Stimulated activated CD8-positive, alpha-beta memory T cell treated with anti-CD3 and anti-CD28 coated beads, Interleukin-2, amount 100 ng/mL, for 1 hour (primary cell): ENCODE measurements at places on chromosomes 13 and 19.

DNA sequence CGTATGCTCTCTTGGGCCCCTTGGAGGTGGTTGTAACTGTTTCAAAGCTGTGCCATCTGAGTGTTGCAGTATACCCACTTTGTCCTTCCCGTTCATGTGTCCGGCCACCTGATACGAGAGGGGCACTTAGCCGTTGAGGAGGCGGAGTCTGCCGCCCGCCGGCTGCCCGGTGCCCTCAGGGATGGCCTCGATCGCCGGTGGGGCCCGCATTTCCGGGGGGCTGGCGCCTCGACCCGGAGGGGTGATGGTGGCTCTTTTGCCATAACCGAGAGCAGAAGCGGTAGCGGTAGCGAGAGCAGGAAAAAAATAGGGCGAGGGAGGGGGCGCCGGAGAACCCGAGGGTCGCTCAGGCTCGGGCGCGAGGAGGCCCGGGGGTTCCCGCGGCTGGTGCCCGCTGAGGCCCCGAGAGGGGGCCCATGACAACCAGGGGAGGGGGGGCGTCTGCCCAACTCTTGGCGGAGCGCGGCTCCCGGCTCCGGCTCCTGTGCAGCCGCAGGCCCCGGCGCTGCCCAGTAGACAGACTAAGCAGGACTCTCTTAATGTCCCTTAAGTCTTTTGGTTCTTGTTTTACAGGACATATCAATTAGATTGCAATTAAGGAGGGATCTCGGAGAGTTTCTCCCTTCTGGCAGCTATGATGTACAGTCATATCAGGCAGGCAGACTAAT is 342.7 kb upstream of the SGCG start:
- DNase-seq, result no peak

DNA sequence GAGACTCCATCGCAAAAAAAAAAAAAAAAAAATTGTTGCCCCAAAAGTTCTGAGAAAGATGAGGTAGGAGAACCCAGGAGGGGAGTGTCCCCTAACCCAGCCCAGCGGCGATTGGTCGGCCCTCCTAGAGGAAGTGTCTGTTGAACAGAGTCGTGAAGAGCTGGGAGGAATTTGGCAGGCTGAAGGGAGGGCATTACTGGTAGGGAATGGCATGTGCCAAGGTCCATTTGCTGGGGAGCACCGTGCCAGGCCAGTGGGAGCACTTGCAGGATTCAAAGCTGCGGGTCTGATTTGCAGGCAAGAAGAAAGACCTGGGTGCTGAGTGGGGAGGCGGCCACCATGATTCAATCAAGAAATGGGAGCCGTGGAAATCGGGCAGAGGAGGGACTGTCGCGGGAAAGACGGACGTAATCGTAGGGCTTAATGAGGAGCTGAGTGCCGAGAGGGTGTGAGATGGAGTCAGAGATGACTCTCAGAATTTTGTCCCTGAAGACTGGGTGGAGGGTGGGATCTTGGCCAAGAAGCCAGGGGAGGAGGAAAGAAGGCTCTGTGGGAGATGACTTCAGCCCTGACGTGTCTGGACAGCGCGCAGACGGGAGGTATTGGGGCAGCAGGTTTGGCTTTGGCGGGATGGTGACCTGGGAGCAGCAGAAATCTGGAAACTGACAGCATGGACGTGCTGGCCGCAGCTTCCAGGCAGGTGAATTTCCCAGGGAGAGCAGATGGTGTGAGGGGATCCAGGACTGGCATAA is 15.4 kb downstream of the CERS4 start:
- DNase-seq, result no peak

DNA sequence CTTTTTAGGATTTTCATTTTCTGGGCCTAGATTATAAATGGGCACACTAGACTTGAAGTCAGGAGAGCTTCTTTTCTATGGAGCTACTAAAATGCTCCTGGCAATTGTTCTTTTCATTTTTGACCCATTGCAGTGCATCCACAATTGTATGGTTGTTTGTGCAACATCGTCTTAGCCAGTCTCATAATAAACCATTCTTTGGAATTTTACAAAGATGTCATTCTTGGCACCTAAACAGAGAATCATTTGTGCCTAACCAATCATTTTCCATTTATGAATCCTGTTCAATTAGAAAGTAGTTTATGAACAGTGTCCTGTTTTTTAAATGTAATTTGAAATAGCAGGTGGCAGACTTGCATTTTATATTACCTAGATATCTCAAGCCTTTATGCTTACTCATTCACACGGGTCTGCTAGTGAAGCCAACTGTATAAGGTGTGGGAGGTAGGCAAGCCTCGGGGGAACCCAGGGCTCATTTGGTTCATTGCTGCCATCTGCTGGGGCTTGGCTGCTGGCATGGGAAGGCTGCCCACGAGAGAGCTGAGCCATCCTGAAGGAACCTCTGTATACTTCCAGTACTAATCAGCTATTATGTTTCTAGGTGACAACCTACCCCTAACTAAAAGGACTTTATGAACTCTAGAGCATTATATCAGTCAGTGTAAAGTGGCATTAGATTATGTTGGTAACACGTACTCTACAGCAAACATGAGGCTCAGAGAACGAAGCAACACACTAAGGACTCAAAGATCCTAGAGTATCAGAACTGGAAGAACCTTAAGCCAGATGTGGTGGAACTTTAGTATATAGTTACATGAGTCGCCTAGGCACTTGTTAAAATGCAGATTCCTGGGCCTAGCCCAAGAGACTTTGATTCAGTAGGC is 60.0 kb downstream of the TPT1 start:
- DNase-seq, result no peak

GRCh38 chr13:71251292-71251951 is 615.6 kb downstream of the DACH1 start:
- DNase-seq, result no peak

DNA sequence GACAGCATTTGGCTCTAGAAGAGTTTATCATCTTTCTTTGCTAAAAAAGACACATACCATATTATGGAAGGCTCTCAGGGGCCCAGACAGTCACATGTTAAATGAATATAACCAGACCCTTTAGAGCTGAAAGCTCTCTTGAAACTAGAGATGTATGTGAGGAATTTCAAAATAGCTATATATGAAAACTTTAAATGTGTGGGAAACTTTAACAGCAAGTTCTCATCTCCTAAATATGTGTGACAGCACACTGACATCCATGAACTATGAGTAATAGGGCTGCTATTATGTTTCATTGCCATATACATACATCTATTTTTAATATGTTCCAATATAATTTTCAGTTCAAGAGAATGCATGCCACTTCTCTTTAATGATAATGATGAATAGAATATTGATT is 509.5 kb downstream of the GPC6 start:
- DNase-seq, result no peak

- no peak for DNase-seq
These were observed 16.2 kb upstream of the IFT88 start for GRCh38 chr13:20550799-20551198.

- no peak for DNase-seq
These were observed 3.0 kb downstream of the GAS6 start for GRCh38 chr13:113860665-113861432.

DNA sequence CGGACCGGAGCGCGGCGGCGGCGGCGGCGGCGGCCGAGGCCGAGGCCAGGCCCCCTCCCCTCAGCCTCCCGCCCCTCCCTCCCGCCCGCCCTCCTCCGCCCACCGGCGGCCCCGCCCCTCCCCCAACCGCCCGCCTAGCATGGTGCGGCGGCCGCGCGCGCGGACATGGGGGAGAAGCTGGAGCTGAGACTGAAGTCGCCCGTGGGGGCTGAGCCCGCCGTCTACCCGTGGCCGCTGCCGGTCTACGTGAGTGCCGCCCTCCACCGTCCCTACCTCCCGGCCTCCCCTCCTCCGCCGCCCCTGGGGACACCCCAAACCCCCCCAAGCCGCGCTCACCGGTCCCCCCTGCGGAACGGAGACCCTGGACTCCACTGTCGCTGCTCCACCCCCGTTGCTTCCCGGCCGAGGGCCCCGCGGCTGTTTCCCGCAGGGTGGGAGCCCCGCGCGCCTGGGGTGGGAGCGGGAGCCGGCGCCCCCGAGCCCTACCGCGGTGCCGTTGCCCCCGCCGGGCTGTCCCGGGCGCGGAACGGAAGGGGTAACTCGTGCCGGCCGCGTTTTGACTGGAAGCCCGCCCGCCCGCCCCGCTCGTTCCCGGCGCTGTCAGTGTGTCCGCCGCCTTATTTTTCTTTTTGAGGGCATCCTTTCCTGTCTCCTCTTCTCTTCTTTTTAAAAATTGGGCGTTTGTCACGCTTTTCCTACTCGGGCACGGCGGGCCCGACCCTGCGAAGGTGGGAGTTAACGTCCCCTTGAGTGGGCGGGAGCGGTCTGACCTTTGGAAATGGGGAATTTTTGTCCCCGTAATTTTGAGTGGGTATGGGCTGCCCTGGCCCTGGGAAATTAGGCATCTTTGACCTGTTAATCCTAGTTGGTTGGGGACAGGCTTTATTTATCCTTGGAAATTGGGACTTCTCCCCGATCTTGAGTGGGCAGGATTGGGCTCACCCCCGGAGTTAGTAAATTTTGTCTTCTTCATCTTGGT is 576 bp downstream of the DOT1L start:
- no peak for DNase-seq

DNA sequence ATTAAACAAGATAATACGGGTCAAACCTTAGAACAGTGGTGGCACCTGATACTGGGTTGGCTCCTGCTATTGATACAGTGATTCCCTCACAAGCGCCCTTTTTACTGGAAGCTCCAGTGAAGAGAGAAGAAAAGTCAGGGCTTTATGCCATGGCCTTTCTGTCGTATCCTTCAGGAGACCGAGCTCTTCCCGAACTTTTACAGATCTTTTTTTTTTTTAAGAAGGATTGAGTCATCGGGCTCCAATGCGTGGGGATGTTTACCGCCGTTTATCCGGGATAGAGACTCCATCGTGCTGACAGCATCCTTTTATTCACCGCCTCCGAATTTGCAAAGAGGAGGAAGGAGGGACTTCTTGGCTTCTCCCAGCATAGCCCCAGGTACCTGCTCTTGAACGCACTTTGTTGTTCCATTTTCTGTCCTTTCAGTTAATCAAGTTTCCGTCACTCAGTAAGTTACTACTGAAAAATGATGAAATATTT is 574 bp downstream of the ZNF227 start:
- DNase-seq, result no peak

DNA sequence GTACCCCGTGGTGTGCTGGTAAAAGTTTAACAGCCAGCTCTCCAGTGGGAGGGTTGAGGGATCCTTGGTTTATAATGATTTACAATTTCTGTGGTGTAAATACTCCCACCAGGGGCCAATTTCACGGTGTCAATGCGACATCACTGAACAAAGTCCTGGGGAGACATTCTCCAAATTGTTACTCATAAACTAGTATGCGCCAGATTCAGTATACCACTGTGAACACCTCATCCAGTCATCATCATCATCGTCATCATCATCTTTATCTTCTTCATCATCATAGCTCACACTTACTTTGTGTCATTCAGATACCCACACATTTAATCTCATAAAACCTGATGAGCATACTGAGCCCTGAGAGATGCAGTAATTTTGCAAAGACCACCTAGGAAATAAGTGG is 17.2 kb upstream of the TNFSF14 start:
- no peak for DNase-seq

DNA sequence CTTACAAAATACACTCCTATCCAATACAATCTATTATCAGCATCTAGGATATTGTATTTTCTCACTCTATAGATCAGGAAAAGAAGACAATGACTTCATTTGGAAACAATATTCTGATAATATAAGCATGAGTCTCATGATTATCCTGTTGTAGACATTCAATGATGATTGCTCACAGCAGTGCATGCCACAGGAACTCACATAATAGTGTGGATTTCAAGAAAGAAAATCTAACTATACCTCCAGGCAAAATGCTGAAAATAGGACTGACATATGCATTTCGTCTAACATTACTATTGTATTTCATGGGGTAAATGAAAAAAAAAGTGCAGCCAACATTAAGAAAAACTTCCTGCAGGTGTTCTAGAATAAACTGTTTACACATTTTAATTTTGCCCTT is 122.6 kb downstream of the POSTN start:
- no peak for DNase-seq

DNA sequence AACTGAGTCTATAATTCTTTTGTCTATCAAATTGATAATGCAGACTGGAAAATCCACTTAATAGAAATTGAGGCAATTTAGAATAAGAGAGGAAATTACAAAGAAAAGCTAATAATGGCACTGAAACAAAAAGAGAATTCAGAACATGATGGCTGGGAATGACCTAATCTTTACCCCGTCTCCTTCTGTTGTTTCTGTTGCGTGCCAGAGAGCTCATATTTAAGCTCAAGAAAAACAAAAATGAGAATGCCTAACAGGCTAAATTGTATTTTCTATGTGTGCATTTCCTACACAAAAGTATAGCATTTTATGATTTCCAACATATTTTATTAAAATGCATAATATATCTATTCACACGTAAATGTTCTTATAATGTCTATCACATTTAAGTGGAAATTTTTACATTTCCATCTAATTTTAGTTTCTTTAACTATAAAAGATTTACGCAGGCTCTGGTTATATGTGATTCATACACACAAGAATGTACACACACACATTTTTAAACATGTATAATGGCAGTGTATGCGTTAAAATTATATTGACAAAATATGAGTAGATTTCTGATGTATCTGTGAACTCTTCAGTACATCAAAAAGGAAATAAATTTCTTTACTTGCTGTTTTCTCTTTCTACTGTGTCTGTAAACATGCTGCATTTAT is 432.3 kb downstream of the SLITRK6 start:
- DNase-seq, result no peak

- no peak for DNase-seq
These were observed 1.4 kb upstream of the USF2 start for GRCh38 chr19:35267353-35267817.

GRCh38 chr13:110907951-110908898 is 6.6 kb downstream of the ANKRD10 start:
- DNase-seq, result no peak

DNA sequence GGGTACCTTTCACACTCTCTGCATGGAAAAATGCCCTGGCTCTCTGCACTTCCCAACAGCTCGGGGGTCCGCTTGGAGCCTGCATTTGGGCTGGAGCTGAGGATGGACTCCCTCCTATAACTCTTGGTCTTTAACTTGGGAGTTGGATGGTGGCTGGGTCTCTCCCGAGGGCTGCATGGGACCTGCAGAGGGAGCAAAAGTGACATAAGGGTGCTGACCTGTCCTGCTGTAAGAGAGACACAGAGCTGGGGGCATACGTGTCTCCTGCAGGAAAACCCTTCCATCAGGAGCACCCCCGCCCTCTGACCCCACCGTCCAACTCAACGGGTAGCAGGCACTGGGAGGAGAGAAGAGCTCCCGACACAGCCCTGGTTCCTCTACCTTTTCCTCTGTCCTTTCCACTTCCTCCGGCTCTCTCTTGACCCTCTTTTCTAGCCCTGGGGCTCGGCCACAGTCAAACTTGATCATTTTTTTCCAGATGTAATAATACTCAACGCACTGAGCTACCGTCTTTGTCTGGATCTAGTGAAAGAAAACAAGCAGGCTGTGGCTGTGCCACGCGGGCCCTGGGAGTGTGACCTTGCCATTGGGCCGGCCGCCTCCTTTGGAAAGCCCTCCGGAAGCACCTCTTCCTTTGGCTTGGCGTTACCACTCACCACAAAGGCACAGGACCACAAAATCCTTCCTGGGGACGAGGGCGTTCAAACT is 6.8 kb upstream of the NAPA start:
- DNase-seq, result no peak
